Gastroesophageal sphincter (tissue), 4 donors: ENCODE measurements at places on chromosomes 6 and 20.
A peak's percentile ranks its signal among the peaks of the same experiment; 100 is the strongest.

DNA sequence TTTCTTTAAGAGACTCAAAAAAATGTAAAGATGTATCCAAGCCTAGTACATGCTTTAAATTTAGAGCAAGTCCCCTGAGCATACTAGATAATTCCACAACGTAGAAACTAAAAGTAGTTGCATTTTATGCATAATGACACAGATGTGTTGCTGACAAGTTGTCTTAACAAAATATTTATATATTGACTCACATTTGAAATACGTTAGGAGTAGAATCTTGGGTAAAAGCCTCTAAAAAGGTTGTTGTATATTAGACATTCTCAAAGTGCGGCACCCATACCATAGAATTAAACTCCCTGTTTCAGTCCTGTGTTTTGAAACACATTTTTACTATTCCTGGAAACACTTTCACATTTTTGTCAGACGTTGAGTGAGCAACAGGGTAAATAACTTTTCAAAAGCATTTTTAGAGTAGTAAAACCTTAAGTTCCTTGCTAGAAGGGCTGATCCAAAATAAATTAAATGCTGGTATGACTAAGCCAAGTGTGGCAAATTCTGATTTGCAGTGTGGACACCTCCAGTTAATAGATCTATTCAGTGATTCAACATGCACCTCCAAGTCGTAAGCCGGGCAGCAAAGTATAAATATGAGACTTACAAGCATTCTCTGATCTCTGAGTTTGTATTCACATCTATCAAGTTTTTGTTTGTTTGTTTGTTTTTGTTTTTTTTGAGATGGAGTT lies 97.5 kb downstream of the GMDS start:
- H3K36me3 ChIP-seq: no peaks in the 10 kb centered on the region
- H3K4me1 ChIP-seq: no peaks in the 10 kb centered on the region
- no peaks in the 10 kb centered on the region for H3K27me3 ChIP-seq
- H3K4me3 ChIP-seq: no peak overlapping the region
- no peak overlapping the region for H3K27ac ChIP-seq
- ATAC-seq: no peak

GRCh38 chr6:35736253-35736894 lies 458 bp upstream of the ARMC12 start:
- ATAC-seq: no peak
- no peak overlapping the region for H3K4me3 ChIP-seq
- no peaks in the 10 kb centered on the region for H3K27me3 ChIP-seq
- no peaks in the 10 kb centered on the region for H3K36me3 ChIP-seq
- H3K27ac ChIP-seq: no peak overlapping the region
- H3K4me1 ChIP-seq: peaks cover 9% of the 10 kb centered on the region

- H3K4me1 ChIP-seq: no peaks in the 10 kb centered on the region
- no peak overlapping the region for H3K4me3 ChIP-seq
- H3K36me3 ChIP-seq: no peaks in the 10 kb centered on the region
- H3K27ac ChIP-seq: no peak overlapping the region
- no peaks in the 10 kb centered on the region for H3K27me3 ChIP-seq
- peak; percentile 34 for ATAC-seq
Observed at GRCh38 chr6:151475653-151476523, 17.9 kb upstream of the CCDC170 start.

- H3K27me3 ChIP-seq: no peaks in the 10 kb centered on the region
- ATAC-seq: no peak
Observed at GRCh38 chr6:63887002-63887751, 251.6 kb downstream of the PHF3 start.

- no peaks in the 10 kb centered on the region for H3K36me3 ChIP-seq
- no peaks in the 10 kb centered on the region for H3K27me3 ChIP-seq
Observed at GRCh38 chr6:129701721-129702455, 8.1 kb downstream of the ARHGAP18 start.

- no peaks in the 10 kb centered on the region for H3K36me3 ChIP-seq
- H3K4me1 ChIP-seq: no peaks in the 10 kb centered on the region
- H3K4me3 ChIP-seq: no peak overlapping the region
- no peaks in the 10 kb centered on the region for H3K27me3 ChIP-seq
- no peak for ATAC-seq
Observed at GRCh38 chr20:11329271-11329670, 588.4 kb upstream of the BTBD3 start.

GRCh38 chr6:108294297-108294726 lies 542 bp upstream of the AFG1L start:
- peak; percentile 68 for ATAC-seq
- H3K27me3 ChIP-seq: no peaks in the 10 kb centered on the region
- peaks cover 3% of the 10 kb centered on the region for H3K4me1 ChIP-seq
- peak overlapping the region; percentile 54 for H3K27ac ChIP-seq

DNA sequence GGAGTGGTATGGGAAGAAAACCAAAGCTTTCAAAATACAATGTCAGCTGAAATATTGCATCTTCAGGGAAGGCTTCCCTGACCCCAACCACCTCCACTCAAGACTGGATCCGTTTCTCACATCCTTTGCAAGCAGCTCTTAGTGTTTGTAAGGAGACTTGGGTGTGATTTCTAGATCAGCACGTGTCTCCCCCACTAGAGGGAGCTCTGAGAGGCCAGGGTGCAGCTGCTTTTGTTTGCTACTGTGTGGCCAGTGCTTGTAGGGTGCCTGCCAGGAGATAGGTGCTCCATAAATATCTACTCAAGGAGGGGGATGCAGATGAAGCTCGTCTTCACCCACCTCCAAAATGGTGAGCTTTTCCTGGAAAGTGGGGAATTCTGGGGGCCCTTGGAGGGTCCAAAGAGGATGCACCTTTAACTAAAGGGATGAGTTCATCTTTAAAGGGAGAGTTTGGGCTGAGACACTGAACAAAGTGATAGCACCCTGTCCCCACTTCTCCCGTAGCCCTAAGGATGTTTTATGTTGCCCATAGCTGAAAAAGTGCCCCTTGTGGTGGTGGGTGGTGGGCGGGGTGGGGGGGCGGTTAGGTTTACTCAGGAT lies 52.6 kb upstream of the MAFB start:
- no peak overlapping the region for H3K4me3 ChIP-seq
- ATAC-seq: no peak
- H3K4me1 ChIP-seq: no peaks in the 10 kb centered on the region
- no peak overlapping the region for H3K27ac ChIP-seq
- H3K36me3 ChIP-seq: no peaks in the 10 kb centered on the region
- H3K27me3 ChIP-seq: peaks cover 67% of the 10 kb centered on the region

DNA sequence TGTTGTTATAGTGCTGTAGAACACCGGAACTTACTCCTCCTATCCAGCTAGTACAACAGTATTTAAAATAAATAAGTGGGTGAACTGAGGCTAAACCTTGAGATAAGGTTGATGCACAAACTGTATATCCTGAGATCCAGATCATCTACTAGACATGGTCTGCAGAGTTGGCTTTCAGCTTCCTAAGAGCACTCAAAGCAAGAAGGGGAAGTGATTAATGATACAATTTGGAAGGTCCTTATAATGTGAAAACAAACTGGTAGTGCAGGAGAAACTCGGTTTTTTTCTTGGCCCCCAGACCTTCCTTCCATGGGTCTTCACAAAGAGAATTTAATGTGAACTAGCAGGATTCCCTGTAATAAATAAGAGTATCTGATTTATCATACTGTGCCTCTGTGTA lies 27.4 kb upstream of the RREB1 start:
- no peaks in the 10 kb centered on the region for H3K36me3 ChIP-seq
- H3K27ac ChIP-seq: no peak overlapping the region
- ATAC-seq: no peak
- H3K4me3 ChIP-seq: no peak overlapping the region

DNA sequence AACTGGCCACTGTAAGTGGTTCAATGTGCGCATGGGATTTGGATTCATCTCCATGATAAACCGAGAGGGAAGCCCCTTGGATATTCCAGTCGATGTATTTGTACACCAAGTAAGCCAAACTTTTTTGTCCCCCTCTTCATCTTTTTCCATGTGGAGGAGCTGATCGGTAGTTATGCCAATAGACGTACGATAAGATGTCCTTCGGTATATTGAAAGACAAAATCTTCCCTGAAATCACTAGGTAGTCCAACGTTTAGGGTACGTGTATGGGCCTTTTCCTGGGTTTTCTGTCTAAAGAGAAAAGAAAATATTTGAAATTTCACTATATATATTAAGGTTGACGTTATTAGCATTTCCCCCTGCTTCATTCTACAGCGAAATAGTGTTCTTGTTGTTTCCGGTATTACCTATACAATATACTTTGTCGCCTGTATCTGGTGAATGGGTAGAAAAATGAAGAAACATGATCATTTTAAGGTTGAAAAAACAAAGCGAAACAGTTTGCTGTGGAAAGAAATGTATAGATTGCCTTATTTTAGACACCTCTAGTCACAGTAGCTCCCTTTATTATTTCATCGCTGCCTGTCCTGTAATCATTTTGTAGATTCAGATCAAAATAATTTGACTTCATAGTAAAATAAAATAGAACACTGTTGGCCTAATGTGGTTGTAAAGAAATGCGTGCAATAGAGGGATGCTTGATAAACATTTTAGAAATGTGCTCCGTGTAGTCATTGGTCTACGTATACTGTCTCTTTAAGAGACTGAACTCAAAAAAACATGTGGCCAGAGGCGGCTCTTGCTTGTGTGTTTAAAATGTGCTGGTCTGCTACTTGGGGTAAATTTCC lies 1.5 kb downstream of the LIN28B start:
- no peak overlapping the region for H3K4me3 ChIP-seq
- ATAC-seq: no peak
- peaks cover 63% of the 10 kb centered on the region for H3K27me3 ChIP-seq
- no peaks in the 10 kb centered on the region for H3K36me3 ChIP-seq

DNA sequence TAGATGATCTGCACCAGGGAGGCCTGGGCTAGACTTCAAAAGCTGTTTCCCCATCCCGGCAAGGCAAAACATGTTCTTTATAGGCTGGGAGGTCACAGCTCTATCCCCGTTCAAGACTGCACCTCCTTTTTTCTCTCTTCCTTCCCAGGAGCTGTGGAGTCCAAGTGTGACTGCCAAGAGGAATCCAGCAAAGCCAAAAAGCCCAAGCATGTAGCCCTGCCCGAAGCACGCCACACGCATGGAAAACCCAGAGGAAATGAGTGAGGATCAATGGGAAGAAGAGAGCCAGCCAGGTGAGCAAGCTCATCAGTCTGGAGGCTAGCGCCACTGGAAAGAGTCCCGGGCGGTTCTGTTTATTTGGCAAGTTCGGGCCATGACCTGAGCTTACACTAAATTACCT lies 240.4 kb downstream of the PRL start:
- H3K4me3 ChIP-seq: no peak overlapping the region
- no peaks in the 10 kb centered on the region for H3K27me3 ChIP-seq
- no peaks in the 10 kb centered on the region for H3K36me3 ChIP-seq
- H3K4me1 ChIP-seq: peaks cover 5% of the 10 kb centered on the region
- no peak overlapping the region for H3K27ac ChIP-seq

DNA sequence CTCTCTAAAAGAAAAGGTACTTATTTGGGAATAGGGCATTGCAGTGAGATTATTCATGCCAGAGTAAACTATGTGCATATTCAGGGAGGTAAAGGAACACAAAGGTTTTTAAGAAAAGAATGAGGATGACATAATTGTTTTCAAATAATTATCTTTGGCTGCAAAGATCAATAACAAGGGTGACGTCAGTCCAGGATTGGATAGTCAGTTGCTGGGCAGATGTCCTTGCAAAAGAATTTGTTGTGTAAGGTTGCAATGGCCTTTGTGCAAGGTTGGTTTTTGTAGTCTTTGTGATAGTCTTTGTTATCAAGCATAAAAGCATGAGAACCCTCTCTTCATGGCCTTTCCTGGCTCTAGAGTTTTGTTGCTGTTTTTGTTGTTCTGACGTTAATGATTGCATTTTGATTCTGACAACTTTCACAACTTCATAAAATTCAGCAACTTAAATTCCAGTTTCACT lies 17.7 kb downstream of the LOC128125822 start:
- H3K36me3 ChIP-seq: no peaks in the 10 kb centered on the region
- H3K4me3 ChIP-seq: no peak overlapping the region
- H3K27me3 ChIP-seq: no peaks in the 10 kb centered on the region

GRCh38 chr20:34852298-34852697 lies 20.4 kb downstream of the GGT7 start:
- no peak for ATAC-seq
- H3K4me3 ChIP-seq: no peak overlapping the region
- no peaks in the 10 kb centered on the region for H3K4me1 ChIP-seq
- no peaks in the 10 kb centered on the region for H3K27me3 ChIP-seq
- no peak overlapping the region for H3K27ac ChIP-seq
- no peaks in the 10 kb centered on the region for H3K36me3 ChIP-seq

GRCh38 chr6:3532296-3532916 lies 75.6 kb upstream of the SLC22A23 start:
- no peak for ATAC-seq
- H3K27me3 ChIP-seq: peaks cover 4% of the 10 kb centered on the region
- H3K4me3 ChIP-seq: no peak overlapping the region
- no peak overlapping the region for H3K27ac ChIP-seq
- H3K4me1 ChIP-seq: no peaks in the 10 kb centered on the region

DNA sequence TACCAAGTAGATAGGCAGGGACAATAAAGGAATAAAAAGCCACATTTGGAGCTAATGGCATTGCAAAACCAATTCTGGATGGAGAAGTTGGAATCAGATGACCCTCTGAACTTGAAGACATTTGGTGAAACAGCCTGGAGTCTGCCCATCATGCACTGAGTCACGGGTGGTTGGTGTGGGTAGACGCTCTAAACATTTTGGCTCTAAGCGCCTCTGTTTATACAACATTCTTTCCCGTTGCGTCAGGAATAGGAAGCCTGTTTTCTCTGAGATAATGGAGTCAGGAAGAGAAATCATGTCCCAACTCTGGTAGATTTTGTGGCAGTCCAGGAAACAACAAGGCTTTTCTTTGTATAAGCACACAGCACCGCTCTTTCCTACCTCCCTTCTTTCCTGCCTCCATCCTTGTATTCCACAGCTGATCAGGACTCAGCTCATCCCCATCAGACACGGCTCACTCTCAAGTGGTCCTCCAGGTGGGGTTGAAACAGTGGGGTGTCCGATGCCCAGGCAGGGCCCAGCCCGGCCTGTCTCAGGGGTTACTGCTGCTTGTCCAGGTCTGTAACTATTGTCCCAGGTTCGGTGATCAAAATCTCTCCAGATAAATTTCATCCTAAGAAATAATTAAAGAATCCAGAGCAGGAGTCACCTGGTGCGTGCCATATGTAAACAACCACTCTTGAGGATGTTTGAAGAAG lies 12.1 kb upstream of the RAMACL start:
- H3K4me3 ChIP-seq: no peak overlapping the region
- H3K27me3 ChIP-seq: no peaks in the 10 kb centered on the region
- peak overlapping the region; percentile 60 for H3K27ac ChIP-seq
- peak; percentile 84 for ATAC-seq

DNA sequence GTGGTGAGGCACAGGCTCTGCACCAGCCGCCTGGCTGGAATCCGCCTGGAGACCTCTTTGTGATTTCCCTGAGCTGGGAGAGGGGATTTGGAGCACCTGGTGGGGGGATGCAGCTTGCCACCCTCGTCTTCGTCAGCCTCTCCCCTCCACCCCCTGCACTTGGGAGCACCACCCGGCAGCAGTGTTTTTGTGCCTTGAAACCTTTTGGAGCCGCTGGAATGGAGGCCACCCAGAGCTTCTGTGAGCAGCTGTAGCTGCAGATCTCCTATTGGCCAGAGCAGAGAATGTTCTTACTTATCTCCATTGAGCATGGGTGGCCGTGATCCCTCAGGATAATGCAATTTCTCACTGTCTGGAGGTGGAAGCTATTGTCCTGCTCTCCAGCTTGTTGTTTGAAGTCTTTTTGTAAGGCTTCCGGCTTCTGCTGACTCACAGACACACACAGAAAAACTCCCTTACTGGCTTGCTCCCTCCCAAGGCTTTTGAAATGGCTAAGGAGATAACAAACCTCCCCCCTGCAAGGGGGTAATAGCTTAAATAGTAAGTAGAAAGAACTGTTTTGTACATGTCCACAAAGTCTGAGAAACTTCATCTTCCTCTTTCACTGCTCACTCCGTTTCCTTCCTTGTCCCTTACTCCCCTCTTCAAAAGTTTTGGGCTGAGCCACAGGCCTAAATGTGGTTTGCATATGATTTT lies 271.2 kb downstream of the PRL start:
- no peaks in the 10 kb centered on the region for H3K36me3 ChIP-seq
- H3K4me3 ChIP-seq: no peak overlapping the region
- peaks cover 7% of the 10 kb centered on the region for H3K4me1 ChIP-seq
- no peaks in the 10 kb centered on the region for H3K27me3 ChIP-seq
- ATAC-seq: peak; percentile 32
